ENCODE measurements at places on chromosomes 1 and 21. TPM values are rescaled to one million over a fixed set of nuclear protein-coding genes. Genes with fewer than 3 reads are reported as not detected.

DNA sequence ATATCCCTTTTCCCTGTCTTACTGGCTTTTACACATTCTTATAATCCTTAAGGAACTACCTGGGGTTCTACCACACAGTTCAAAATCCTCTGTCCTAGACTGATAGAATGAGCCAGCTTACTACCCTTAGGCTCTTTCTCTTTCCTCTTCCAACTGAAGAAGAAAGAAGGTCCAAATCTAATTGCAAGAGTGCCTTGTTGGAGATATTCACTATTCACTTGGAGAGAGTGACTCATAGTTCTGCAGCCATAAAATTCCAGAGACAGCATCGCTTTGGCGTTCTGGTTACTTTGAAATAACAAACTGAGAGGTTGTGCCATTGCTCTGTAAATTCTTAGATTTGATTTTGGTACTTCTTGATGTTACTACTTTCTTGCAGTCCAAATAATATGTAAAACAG, 4.2 kb downstream of the CADM3 start:
- no peak for DNase-seq

- no peak for DNase-seq
Measured at GRCh38 chr21:14229399-14229798, 13.4 kb downstream of the RBM11 start.

- no peak for DNase-seq
Measured at GRCh38 chr1:30475201-30475600, 248.2 kb downstream of the MATN1 start.

- DNase-seq, result no peak
Measured at GRCh38 chr21:26127918-26128317, 42.7 kb downstream of the APP start.

DNA sequence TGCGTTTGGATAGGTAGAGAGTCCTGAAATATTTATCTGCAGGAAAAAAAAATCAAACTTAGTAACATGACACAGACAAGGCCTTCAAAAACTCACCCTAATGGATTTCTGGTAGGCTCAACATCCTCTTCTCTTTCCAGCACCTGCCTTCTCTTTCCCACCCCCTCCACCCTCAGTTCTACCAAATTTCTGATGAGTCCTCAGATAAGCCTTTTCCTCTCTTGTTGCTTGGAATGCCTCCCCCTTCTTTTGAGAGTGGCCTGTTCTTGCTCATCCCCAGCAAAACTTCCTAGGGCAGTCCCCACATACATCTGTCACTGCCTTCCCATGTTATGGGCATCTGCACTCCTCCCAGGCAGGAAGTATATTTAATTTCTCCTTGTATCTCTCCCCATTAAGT, 7.6 kb upstream of the LBR start:
- no peak for DNase-seq

GRCh38 chr1:99645203-99645602, 710 bp upstream of the PALMD start:
- no peak for DNase-seq

GRCh38 chr1:26340047-26340481, 13.9 kb downstream of the CRYBG2 start:
- DNase-seq, result no peak

The ZSCAN20 gene
- 3.1 TPM for polyA plus RNA-seq

DNA sequence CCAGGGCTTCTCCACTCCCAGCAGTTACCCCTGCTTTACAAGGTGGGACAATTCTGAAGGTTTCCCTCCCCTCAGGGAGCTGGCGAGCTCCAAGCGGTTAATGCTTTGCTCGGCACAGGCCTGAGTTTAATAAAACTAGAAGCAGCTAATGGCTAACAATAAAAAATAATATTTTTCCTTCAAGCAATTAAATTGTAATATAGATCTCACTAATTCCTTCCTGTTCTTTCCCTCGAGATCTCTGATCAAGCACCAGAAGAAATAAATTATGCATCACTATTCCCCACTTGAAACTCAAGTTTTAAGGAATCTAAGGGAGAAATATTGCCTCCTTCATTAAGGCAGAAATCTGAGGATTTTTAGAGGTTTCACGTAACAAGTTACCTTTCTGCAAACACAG, 42.9 kb downstream of the GLIS1 start:
- no peak for DNase-seq

DNA sequence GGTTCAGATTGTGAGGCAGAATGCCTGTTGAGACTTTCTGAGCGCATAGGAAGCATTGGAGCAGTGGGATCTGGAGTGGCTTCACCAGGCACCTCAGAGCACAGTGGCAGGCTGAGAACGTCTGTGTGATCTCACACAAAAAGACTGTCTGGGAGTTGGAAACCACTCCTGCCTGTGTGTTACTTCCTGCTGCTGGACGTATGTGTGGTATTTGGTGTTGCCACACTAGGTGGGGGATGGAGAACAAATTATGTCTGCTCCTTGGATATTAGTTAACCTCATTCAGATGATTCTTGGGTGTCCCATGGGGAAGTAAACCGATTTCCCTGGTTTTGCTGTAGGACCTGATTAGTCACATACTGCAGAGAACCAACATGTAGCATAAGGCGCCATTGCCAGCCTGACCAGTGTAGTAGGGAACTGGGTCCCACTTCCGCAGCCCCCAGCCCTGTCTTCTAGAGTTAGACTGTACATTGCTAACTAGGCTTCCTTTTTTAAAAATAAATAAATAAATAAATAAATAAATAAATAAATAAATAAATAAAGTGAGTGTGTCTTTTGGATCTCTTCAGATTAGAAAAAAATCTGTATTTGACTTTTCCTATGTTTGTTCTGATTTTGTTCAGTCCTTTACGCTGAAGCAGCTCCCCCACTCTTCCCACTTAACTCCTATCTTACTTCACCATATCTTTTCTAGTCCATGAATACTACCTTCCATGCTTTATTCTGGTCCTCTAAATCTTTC, 26.9 kb downstream of the UCK2 start:
- no peak for DNase-seq

GRCh38 chr1:237789619-237790018, 101.1 kb downstream of the ZP4 start:
- no peak for DNase-seq

- no peak for DNase-seq
Measured at GRCh38 chr1:245198748-245199516, 44.1 kb downstream of the KIF26B start.

The CAPN8 gene
- 3.0 TPM for polyA plus RNA-seq

The ITLN2 gene
- 0.22 TPM for polyA plus RNA-seq

The LCE1D gene
- polyA plus RNA-seq, result not detected

DNA sequence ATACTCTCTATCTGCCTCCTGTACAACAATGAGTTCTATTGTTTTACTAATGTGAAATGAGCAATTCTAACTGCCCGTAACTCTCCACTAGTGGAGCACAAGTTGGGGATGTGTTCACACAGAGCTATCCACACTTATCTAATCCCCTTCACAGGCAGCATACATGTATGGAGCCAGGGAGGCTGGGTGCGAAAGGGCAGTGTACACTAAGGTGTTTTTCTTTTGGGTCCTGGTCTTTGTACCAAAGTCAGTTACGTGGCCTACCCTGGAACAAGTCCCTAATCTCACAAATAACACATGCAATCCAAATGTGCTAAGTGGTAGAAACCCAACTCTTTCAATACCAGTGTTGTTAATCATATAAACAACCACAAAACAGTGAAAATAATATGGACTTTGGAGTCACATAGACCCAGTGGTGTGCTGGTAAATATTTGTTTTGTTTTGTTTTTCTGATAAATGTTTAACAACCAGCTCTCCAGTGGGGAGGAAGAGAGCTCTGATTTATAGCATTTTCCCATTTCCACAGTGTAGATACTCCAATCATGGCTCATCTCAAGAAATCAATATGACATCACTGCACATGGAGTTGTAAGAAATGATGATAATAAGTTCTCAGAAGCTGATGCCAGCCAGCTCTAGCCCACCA, 319.9 kb upstream of the DUSP10 start:
- DNase-seq, result no peak

GRCh38 chr21:15367061-15367626, 302.3 kb upstream of the NRIP1 start:
- DNase-seq, result no peak

DNA sequence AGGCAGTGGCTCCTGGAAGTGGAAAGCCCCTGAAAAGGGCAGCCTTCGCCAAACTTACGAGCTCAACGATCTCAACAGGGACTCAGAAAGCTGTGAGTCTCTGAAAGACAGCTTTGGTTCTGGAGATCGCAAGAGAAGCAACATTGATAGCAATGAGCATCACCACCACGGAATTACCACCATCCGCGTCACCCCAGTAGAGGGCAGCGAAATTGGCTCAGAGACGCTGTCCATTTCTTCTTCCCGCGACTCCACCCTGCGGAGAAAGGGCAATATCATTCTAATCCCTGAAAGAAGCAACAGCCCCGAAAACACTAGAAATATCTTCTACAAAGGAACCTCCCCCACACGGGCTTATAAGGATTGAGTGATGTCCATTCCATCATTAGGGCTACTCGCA, 42.4 kb downstream of the PLPPR4 start:
- no peak for DNase-seq

DNA sequence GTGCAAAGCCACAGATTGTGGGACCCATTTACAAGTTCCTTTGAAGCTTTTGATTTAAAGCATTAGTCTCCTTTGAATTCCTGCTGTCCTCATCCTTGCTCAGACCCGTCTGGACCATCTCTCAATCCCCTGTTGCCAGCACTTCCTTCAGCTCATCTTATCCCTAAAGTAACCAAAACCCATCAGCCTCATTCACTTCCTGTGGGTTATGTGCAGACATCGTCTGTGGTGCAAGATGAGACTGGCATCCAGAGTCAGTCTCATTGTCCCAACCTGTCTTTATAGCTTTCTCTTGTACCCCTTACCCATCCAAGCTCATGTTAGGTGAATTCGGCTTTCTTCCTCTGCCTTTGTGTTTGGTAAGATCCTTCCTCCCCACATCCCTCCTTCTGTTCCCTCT, 29.3 kb downstream of the ATP1A1 start:
- no peak for DNase-seq

GRCh38 chr1:1558591-1558990, 16.1 kb downstream of the SSU72 start:
- DNase-seq, result no peak

- no peak for DNase-seq
Measured at GRCh38 chr1:113929750-113930498, 800 bp downstream of the HIPK1 start.

DNA sequence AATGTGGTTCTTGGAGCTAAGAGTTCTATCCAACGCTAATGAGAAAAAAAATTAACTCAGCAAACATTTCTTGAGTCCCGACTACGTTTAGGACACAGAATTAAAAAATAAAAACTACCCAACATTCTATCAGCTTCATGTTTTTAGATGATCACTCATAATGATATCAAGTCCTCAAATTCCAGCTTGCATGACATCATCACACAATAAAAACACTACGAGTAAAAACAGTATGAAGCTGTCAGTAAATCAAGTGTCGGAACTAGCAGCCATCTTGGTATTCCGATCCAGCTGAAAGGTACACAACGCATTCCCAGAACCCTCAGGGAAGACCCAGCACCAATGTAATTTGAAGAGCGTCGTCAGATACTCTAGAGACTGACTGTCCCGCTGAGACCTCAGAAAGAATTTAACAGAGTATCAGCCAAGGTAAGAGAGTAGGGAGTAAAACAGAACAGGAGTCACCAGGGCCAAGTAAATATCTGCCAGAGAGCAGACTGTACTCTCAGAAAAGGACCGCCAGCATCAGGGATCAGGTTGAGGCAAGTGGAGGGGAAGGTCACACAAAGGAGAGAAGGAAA, 57.0 kb downstream of the NRIP1 start:
- no peak for DNase-seq

- no peak for DNase-seq
Measured at GRCh38 chr1:203612932-203613682, 13.5 kb upstream of the ATP2B4 start.

GRCh38 chr21:14270631-14271030, 54.7 kb downstream of the RBM11 start:
- DNase-seq, result no peak

Data from keratinocyte (primary cell).